ENCODE measurements at places on chromosomes 1 and 21.

DNA sequence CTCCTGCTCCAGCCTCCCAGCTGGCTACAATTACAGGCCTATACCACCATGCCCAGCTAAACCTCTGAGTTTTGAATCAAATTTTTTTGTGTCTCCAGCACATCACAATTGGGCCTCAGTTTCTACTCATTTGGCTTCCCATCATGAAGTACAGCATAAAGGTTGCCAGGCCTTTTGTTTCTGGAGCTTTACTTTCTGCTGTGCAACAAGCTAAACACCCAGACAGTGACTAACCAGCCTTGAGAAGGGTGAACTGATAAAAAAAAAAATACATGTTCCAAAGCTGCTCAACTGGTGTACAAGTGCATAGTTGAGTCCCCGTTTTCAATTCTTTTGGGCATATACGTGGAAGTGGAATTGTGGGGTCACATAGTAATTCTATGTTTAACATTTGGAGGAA is 25.1 kb downstream of the TIAM1 start:
- no peak for DNase-seq

GRCh38 chr1:161772397-161772796 is 6.3 kb downstream of the ATF6 start:
- DNase-seq = no peak

DNA sequence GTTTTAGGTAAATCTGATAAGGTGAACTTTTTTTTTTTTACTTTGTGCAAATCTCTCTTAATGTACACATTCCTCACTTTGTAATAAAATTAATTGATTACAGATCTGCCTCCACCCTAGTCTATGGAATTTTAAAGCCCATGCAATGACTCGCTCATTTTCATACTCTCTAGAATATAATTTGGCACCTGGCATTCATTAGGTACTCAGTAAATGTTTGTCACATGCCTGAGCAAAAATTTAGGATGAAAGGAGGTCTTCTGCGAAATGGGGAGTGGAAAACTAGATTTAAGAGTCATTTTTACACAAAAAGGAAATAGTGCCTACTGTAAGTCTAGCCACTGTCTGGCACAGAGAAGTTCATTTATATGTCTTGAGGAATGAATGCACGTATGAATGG is 350.1 kb downstream of the DPYD start:
- no peak for DNase-seq

- DNase-seq = no peak
Measured at GRCh38 chr1:180170546-180171151, 16.0 kb downstream of the QSOX1 start.
